ENCODE measurements at places on chromosomes 1 and 21.

DNA sequence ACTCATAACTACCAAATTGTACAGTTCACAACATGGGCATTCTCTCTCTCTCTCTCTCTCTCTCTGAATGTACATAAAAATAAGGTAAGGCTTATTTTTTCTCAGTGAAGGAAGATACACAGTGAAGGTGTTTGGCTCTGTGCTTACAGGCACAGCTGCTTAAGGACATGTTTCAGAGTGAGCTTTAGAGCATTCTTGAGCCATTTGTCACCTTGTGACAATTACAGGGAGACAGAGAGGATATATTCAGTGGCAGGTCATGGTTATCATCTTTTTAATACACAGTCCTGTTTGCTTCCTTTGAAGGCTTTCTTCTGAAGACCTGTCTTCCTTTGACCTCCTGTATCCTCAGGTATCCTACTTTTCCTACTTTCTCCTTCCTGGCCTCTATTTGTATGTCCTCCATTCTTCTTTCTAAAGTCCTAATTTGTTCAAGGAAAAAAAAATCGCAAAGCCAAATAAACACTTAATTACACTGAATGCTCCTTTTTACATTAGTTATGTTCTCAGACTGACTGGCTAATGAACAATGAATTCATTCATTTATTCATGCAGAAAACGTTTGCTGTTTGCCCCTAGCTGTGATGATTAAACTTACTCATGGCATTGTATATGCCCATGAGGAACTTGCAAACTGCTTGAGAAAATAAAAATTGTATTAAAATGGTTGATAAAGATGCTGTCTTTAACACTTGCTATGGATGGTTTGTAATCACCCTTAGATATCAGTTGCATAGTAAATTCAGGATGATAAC is 33.4 kb downstream of the HSD17B7 start:
- DNase-seq = no peak

DNA sequence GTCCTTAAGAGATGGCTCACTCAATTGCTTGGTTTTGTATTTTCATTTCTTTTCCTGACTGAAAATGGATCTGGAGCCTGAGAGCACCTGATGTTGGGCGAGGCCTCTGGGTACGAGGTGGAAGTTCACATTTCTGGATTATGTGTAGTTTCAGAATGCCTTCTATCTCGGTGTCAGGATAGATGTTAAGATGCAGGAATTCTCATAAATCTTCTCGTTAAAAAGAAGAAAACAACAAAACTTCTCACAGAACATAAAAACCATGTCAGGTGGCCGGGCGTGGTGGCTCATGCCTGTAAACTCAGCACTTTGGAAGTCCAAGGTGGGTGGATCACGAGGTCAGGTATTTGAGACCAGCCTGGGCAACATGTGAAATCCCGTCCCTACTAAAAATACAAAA is 101.8 kb downstream of the RHOU start:
- no peak for DNase-seq

DNA sequence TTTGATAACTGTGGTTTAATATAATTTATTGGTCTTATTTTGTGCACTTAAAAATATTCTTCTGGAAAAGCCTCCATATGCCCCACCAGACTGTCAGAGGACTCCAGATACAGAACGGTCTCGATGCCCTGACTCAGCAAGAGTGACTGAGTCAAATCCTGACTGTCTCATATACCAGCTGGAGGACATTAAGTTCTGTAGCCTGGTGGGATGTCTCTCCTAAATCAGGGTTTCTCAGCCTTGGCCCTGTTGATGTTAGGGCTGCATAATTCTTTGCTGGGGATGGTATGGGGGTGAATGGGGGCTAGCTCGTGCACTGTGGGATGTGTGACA is 67.7 kb upstream of the TLR5 start:
- no peak for DNase-seq

- no peak for DNase-seq
Measured at GRCh38 chr1:79310609-79311008, 304.1 kb upstream of the ADGRL4 start.

DNA sequence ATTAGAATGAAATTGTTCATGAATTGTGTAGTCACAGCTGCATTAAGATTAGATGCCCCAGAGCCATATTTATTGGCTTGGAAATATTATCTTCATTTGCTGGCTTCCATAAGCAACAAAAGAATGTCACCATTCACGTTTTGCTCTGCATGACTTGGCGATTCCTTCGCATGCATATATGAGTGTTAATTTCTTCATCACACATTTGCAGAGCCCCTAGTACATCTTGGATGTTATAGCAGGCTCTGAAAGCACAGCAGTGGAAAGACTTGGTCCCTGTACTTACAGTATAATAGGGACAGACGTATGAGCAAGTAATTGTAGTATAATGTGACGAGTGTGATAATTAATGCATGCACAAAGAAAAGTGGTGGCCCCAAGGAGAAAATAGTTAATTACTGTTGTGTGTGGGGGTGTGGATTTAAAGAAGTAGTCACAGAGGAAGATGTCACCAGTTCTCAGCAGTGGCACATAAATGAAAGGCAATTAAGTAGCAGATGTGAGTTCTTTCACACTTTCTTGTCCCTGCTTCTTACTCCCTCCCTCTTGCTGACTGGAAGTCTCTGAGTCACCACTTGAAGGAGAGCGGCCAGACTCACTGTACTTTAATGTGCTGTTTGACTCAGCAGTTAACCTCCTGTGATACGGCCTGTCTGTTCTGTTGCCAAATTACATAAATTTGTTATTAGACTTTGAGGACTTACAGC is 21.0 kb downstream of the S100A10 start:
- peak; percentile 41 for DNase-seq

GRCh38 chr21:44496564-44497550 is 41.5 kb downstream of the LRRC3 start:
- DNase-seq = no peak

DNA sequence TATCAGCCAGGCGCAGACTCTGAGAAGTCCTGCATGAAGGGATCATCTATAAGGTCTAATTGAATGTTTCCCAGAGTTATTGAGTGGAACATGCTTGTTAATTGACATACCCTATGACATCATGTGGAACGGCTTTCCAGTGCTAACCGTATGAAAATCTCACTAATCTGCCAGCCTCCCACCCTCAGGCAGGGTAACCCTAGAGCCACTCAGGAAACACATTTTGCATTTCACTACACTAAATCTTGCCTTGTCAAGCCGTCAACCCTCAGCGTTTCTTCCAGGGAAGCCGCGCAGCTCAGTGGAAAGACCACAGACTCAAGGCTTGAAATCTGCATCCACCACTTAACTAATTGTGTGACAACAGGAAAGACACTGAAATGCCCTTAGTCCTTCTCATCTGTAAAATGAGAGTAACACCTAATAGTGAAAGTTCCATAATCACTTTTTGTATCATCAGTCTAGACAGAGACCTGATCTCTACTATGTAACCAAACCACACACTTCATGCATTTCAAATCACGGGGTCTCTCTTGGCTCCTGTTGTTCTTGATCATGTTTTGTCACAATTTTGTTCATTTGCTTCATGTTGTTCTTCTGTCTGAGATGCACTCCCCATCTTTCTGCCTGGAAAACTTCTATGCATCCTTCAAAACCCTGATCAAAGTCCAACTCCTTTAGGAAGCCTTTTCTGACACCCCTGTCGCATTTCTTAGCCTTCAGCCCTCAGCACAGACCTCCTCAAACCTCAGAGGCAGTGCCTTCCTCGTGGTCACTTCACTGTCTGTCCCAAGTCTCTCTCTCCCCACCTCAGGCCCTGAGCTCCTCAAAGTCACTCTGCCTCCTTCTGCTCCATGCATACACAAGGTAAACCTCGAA is 246.5 kb downstream of the TOMM20 start:
- no peak for DNase-seq

DNA sequence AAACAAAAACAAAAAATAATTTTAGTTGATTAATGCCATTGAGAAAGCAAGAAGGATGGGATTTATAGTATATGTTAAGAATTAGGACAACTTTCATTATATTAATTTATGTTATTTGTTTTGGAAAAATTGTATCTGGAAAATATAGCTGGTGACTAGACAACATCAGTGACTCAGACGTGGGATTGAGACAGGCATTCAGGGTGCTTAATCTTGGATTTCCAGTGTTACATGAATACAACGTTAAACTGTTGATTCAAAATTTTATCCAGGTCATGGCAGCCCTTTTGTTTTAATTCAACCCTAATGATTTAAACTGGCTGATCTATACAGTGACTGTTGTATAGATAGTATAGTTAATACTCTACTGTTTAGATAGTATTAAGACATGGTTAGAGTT is 827.1 kb upstream of the B3GALT2 start:
- no peak for DNase-seq

GRCh38 chr1:232873412-232873811 is 68.2 kb downstream of the MAP10 start:
- no peak for DNase-seq

DNA sequence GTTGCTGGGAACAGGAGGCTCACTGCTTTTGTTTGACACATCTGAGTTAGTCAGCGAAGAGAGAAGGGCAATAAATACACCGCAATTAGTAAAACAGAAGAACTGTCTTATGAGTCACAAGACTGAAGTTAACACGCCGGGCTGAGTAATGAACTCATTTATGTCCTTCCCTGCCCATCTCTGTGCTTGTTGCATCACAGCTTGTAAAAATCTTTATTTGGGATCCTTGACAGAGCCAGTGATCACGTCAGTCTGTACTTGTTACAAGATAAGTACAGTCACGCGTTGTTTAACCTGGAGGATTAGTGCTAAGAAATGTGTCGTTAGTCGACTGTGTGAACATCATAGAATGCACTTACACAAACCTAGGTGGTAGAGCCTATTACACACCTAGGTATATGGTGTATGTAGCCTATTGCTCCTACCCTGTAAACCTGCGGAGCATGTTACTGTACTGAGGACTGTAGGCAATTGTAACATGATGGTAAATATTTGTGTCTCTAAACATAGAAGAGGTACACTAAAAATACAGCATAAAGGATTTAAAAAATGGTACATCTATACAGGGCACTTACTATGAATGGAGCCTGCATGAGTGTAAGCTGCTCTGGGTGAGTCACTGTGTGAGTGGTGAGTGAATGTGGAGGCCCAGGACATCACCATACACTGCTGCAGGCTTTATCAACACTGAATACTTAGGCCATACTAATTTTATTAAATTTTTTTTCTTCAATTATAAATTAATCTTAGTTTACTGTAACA is 272.2 kb downstream of the TNR start:
- no peak for DNase-seq

- no peak for DNase-seq
Measured at GRCh38 chr1:37282764-37283163, 191.6 kb upstream of the ZC3H12A start.

DNA sequence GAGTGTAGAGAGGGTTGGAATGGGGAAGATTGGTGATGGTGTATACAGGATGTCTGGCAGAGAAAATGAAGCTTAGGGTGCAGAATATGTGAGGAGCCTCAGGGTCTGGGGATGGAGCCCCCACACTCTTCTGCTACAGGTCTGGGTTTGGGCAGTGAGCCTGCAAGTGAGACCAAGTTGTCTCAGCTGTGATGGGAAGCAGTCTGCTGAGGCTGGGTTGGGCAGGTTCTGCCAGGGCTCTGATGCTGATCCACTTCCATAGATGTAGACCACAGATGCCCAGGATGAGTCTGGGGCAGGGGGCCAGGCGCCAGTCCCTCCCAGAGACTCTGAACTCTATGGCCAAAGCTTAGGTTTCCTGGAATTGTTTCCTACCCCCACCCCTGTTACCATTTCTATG is 516.9 kb downstream of the PTPRU start:
- no peak for DNase-seq

DNA sequence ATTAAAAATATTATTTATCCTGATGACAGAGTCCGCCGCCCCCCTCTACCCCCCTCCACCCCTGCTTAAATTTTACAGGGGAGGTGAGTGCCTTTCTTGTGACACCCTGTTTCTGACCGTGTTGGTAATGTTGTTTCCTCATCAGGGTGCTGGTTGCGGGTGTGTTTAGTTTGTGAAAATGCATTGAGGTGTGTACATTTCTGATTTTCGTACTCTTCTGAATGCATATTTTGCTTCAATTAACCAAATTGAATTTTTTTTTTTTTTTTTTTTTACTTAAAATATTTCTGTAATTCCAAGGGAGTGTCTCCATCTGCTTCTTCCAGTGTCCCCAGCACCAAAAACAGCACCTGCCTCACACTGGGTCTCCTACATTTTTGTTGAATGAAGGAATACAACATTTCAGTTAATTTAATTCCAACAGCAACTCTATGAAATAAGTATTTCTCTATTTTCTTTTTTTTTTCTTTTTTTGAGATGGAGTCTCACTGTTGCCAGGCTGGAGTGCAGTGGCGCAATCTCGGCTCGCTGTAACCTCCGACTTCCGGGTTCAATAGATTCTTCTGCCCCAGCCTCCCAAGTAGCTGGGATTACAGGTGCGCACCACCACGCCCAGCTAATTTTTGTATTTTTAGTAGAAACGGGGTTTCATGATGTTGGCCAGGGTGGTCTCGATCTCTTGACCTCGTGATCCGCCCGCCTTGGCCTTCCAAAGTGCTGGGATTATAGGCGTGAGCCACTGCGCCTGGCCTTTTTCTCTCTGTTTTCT is 5.6 kb upstream of the SLC2A1 start:
- no peak for DNase-seq

Data from CD4-positive, alpha-beta T cell treated with Interleukin-17A for 4 hours (primary cell).